ENCODE measurements at places on chromosomes 12 and 14. TPM values are rescaled to one million over a fixed set of nuclear protein-coding genes. Genes with fewer than 3 reads are reported as not detected.

DNA sequence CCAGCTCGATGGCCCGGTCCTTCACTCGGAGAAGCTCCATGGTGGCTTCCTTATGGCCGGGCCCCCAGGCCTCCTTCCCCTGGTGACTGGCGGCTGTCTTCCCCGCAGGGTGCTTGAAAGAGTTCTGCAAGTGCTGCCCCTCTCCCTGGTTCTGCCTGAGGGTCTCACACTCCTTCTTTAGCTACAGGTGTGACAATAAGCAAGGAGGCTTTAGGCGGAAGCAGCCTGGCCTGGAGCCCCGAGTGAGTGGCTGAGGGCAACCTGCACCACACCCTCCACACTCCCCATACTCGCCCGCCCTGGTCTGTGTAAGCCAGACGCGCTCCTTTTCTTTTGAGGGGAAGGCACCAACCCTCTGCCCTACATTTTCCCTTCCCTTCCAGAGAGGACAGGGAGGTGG, 62.5 kb upstream of the GPR68 start:
- DNase-seq = no peak

DNA sequence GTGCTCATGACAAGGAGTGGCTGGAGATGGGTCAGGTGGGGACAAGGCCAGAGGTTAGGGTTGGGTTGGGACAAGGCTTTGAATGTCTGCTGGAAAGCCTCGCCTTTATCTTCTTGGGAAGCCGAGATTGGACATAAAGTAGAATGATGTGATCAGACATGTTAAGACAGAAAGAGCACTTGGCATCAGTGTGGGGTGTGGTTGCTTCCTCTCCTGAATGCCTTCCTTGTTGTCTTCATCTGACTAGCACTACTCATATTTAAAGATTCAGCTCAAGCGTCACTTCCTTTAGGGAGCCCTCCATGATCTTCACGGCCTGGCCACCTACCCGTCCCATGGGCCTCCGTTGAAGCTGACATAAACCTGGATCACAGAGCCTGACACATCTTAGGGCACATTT, 14.8 kb upstream of the C12orf75 start:
- no peak for DNase-seq

GRCh38 chr14:37198273-37198598, 499 bp downstream of the MIPOL1 start:
- no peak for DNase-seq

- no peak for DNase-seq
Observed at GRCh38 chr14:93068711-93069110, 47.0 kb downstream of the ITPK1 start.

- DNase-seq = no peak
Observed at GRCh38 chr12:47855502-47855901, 35.8 kb upstream of the HDAC7 start.

DNA sequence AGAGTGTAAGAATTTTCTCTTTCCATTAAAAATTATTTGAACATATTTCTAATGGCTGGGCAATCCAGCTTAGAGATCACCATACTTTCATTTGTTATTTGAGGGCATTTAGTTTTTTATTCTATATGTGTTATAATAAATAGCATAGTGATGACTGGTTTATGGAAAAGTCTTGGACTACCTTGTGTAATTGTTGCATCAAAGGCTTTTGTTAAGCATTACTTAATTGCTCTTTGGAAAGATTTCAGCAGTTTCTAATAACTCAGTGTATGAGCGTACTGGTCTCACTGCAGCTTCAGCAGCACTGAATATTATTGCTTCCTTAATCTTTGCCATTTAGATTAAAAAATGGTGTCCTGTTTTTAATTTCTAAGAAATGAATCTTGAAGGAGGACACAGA, 22.8 kb downstream of the TMEM19 start:
- DNase-seq = no peak

DNA sequence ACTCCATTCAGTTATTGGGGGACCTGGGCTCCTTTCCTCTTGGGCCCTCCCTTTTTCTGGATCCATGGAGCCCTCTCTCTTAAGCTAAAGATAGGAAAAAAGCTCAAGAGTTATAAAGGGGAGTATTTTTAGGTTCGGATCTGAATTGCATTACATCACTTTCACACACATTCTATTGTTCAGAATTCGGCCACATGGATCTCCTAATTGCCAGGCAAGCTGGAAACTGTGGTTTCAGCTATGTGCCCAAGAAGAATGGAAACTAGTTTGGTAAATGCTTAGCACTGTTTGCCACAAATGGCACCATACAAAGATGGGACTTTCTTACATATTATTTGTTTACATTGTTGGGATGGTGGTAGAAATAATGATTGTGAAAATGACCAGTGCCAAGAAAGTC, 145.6 kb downstream of the LRIG3 start:
- no peak for DNase-seq

GRCh38 chr14:32313844-32314376, 15.2 kb upstream of the AKAP6 start:
- DNase-seq = no peak

DNA sequence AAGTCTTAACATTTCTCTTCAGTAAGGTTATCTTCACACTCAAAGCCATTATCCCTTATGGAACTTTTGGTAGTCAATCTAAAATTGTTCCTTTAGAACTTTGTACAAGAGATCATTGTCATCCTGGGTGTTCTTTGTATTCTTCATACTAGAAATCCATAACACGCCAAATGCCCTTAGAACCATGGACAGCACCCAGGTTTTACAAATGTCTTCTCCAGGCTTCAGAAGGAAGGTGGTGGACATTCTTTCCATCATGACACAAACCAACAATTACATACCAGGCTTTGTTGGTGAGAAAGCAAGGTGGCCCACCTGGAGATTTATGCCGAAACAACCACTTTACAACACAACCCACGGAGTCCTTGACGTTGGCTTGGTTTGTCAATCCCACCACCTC, 365.6 kb upstream of the TBX3 start:
- DNase-seq = no peak

GRCh38 chr14:104903990-104904389, 20.7 kb upstream of the PLD4 start:
- no peak for DNase-seq

DNA sequence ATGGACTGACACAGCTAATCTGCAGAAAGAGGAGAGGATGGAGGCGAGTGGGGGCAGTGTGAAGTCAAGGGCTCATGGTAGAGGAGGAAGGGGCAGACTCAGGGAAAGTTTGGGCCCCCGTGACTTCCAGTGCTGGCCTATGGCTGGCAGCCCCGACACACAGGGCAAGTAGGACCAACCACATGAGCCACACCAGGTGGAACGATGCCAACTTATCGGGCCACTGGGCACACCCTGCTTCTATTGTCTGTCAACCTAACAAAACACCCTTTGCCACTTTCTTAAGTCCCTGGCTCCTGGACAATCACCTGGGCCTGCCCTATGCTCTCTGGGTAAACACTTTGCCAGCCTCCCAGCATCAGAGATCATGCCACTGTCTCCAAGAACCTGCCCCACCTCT, 65.2 kb upstream of the PSMC1 start:
- no peak for DNase-seq

DNA sequence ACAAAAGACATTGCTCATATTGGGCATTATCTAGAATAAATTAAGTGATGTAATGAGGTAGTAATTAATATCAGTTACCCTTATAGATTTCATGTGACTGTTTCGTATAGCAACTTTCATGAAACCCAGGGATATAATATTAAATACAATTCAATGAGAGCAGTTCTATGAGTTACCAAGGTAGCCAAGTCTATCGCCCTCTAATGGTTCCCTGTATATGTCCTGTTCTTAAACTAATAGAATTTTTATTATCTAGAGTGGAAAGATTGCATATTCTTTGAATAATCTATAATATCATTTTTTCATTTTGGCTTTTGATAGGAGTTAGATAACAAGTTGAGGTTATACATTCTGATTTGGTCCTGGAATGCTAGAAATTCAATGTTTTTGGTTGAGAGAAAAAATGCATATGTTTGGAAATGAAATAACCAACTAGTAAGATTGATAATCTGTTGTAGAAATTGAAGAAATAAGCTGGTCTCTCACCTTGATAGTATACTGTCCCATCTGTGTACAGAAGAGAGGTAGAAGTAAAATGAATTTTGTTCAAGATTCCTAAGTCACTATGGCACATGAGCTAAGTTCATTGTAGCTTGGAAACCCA, 59.7 kb downstream of the SCFD1 start:
- no peak for DNase-seq

GRCh38 chr14:77051116-77051515, 22.6 kb upstream of the IRF2BPL start:
- DNase-seq = no peak

RASSF9 gene
- not detected for total RNA-seq

SLCO1C1 gene
- total RNA-seq = not detected

PTHLH gene
- total RNA-seq = 8.3 TPM

SERPINA5 gene
- total RNA-seq = not detected

TAS2R7 gene
- not detected for total RNA-seq

ERH gene
- total RNA-seq = 187 TPM
